NCI-H187 (cell line): ENCODE measurements at places on chromosomes 7 and 10.

GRCh38 chr10:12657489-12657888, 308.1 kb downstream of the CAMK1D start:
- no peak for DNase-seq

DNA sequence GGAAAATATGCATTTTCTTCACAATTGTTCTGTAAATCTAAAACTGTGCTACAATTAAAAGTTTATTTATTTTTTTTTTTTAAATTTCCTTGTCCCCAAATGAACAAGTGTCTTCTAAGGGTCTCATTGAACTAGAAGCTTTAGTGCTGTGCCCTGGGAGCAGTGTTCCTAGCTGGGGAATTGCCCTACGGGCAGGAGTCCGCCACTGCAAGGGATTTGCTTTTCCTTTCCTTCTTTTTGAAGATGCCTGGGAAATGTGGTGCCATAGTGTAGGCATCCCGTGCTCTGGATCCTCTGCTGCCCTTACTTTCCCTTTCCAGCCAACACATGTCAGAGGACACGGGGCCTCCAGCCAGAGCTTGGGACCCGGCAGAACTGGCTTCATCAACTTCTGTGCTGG, 177.1 kb upstream of the CTBP2 start:
- no peak for DNase-seq

DNA sequence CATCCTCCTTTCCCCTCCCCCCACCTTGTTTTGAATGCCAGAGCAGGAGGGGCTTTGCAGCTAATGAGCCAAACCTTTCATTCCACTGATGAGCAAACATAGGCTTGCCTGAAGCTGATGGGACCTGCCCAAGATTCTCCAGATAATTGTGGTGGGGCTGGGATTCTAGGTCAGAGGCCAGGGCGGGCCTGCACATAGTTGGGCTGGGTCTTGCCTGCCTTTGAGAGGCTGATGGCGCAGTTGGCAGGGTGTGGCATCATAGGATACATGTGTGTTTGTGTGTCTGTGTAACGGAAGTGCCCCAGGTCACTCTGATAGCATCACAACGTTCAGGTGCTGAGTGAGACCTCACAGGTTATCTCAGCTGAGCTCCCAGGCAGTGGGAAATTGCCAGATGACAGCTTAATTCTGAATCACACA, 22.9 kb downstream of the BTBD16 start:
- no peak for DNase-seq

DNA sequence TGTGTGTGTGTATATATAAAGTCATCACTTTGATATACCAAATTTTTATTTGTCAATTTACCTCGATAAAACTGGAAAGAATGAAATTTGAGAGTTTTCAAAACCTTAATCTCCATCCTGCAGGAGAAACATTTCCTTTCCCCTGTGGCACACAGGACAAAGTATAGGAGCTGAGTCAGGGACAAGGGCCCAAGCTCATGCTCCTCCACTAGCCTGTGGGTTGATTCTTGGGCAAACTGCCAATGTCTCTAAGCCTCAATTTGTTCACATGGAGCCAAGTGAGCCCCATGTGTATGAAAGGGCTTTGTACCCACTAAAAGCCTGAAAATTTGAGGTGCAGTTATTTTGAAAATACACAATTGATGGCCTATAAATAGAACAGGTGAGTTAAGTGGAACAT, 60.3 kb upstream of the IL6 start:
- no peak for DNase-seq

- DNase-seq = peak; percentile 10
Observed at GRCh38 chr10:71569775-71570588, 149.6 kb downstream of the C10orf105 start.

DNA sequence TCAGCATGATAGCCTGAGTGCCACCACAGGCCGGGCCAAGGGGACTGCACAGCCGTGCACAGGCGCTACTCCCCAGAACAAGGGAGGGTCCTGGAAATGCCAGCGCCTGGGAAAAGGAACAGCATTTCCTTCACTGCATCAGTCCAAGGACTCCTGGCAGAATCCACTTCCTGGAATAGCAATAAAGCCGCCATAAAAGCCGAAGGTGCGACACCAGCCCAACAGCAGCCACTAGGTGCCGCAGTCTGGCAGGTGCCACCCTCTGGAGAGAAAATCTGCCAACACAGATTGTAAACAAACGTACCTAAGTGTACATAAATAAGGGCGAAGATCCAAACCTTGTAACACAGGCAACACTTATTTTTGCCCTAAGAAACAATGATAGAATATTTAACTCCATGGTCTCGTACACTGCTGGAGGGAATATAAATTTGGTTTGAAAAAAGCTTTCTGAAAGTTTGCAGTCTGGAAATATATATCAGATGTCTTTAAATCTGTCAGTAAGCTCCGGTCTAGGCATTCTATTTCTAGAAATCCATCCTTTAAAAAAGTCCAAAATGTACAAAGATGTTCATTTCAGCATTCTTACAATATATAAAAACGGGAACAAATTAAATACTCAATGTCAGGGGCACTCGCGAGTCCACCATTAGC, 22.2 kb downstream of the VOPP1 start:
- DNase-seq = no peak

- no peak for DNase-seq
Observed at GRCh38 chr7:135748770-135749169, at the start of gene FAM180A. FAM180A (minus strand) TSS chr7:135748813; CDS start chr7:135748580, 233 bp downstream.

DNA sequence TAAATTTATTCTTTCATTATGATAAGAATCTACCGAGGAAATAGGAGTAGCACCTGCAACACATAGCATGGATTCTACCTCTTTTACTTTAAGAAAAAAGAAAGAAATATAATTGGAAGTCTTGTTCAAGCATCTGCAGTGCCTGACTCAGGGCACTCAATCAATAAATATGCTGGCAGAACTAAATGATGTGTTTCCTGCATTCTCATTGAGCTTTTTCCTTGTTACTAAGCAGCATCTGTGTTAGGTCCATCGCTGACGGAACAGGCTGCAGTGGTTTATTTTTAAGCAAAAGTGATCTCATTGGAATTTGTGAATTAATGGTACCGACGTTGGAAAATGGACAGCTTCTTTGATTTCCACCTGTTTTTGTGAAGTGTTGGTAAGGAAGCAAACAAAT, 417.5 kb downstream of the DPP6 start:
- DNase-seq = no peak

- no peak for DNase-seq
Observed at GRCh38 chr7:80775897-80776296, 137.5 kb downstream of the CD36 start.

- DNase-seq = no peak
Observed at GRCh38 chr10:114246679-114247305, 7.7 kb downstream of the VWA2 start.

GRCh38 chr7:16040346-16040745, 353.9 kb upstream of the MEOX2 start:
- no peak for DNase-seq

- DNase-seq = no peak
Observed at GRCh38 chr7:120079704-120080103, 193.3 kb upstream of the KCND2 start.

DNA sequence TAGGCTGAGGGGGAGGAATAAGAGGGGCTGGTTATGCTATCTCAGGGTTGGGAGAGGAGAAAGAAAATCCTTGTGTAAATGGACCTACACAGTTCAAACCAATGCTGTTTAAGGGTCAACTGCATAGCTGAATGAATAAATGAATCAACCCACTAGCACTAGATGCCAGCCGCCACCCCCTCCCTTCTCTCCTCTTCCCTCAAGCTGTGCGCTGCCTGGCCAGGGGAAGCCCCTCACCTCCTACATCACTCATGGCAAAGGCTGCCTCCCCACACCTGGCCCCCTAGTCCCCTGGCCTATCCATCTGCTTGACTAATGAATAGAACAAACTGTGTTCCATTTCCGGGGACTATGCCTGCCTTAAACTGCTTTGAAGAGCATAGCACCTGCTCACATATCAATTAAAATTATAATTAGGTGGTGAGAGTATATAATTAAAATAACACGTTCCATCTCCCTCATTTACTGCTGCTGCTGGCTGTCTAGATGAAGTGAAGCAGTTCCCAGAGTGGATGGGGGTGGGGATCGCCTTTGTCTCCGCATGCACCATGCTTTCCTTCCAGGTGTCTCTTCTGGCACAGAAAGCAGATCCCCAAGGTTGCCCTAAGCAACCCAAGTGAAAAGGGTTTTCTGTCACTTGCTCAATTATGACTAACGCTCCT, 32.6 kb downstream of the GRID1 start:
- no peak for DNase-seq
